ENCODE measurements at places on chromosomes 6 and 20.

DNA sequence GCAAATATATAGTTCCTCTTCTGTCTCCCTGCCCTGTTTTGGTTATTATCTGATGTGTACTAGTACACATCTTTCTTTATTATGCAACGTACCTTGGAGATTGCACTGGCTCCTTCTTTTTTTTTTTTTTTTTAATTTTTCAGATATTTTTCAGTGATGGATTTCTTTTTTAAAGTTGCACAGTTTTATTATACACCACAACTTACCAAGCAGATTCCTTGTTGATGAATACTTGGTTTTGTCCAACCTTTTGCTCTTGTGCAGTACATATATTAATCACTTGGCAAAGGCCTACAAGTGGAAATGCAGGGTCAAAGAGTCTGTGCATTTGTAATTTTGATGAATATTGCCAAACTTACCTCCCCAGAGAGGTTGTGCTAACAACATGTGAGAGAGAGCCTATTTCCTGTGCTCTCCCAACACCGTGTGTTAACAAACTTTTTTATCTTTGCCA is 50.1 kb upstream of the RNF24 start:
- peak; percentile 93 for DNase-seq

DNA sequence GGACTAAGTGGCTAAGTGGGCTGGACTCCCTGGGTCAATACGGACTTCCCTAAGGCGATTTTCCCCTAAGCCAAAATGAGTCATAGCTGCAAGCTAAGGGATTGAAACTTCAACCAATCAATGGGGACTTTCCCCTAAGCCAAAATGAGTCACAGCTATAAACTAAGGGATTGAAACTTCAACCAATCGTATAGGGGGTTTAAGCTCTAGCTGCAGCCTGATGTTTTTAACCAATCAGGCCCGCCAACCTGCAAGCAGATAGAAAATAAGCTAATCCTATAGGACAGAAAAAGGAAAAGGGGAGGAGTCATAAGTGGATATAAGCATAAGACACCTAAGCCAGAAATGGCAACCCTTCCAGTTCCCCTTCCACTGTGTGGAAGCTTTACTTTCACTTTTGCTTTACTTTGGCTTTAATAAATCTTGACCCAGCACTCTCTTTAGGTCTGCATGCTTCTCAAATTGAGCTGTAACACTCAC is 655.0 kb upstream of the HS3ST5 start:
- no peak for DNase-seq

- no peak for DNase-seq
These were observed 591.6 kb downstream of the PKHD1 start for GRCh38 chr6:51495610-51496396.

DNA sequence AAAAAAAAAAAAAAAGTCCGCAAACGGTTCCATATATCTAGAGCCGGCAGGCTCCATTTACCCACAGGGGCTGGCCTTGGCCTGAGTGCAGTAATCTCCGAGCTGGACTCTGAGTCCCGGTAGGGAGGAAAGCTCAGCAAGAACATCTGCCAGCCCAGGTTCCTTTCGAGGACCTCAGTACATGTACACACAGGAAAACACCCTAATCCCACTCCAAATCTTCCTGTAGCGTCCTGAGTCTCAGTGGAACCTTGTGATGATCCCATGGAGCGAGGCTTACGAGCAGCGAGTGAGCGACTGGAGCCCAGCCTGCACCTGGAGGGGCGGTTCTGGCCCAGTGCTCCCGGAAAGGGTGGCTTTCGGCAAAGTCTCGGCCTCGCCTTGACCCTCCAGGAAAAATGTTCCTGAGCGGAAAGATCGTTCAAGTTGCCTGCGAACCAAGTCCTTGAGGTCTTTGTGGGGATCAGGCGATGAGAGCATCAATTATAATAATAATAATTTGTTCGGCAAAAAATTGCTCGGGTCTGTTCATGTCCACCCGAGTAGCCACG is 32.1 kb downstream of the PRSS16 start:
- DNase-seq = no peak

DNA sequence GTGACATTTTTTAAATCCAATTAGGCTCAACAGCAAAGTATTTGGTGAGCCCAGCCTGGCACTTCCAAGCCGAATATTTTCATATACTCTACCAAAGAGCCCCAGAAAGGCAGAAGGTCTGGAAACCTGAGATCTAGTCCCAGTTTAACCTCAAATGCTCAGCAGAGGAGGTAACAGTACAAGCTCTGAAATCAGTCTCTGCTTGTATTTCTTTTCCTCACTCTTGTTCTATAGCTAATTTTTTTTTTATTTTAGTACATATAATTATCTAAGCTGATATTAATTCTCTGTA is 9.1 kb downstream of the SOD2 start:
- no peak for DNase-seq

Measured in fibroblast of gingiva (primary cell).